ENCODE measurements at places on chromosomes 5 and 9.
A peak's percentile ranks its signal among the peaks of the same experiment; 100 is the strongest.

DNA sequence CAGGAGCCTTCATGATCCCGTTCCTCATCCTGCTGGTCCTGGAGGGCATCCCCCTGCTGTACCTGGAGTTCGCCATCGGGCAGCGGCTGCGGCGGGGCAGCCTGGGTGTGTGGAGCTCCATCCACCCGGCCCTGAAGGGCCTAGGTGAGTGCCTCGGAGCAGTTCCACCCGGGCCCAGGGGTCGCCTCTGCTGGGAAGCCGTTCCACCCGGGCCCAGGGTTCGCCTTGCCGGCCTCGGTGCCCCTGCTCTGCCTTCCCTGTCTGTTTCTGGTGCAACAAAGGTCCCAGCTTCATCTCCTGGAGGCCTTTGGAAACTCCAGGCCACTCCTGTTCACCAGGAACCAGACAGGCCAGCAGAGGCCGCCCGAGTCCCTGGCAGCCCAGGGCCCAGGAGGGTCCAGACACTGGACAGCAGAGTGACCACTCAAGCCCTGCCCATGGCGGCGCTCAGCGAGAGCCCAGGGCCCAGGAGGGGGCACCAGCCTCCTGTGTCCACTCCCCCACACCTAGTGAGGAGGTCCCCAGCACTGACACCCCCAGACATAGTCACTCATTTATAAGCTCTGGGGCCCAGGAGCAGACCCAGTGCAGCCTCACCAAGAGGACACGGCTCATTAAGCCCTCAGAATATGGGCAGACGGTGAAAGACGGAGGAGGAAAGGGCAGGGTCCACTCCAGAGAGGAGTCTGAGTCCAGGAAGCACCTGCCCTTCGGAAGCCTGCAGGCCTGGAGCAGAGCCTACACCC is 7.5 kb downstream of the SLC6A19 start:
- DNase-seq = no peak

DNA sequence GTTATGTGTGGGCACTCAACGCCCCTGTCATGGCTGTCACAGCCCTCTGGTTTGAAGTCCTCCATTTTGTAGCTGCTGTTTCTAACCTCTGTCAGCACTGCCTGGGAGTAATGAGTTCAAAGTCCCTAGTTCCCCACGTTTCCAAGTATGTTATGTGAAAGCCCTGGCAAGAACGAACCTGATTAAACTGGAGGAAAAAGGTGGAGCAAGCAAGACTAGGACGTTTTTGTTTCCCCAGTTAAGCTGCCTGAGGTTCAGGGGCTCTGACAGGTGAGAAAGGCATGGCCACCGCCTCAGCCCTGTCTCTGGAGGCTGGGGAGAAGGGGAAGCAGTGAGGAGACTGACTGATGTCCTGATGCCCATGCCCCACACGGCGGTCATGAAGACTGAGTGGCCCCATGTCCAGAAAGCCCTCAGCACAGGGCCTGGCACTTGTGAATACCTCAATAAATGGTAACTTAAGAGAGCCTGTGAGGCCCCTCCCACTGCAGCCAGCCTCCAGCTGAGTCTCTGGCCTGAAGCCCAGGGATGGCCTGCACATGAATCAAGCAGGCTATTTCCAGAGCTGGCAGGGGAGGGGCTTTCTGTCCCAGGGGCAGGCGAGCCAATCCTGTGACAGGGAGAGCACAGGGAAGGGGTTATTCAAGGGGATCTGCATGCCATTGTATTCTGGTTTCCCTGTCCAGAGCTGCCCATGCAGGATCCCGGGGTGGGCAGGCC is 61.8 kb downstream of the PFDN1 start:
- DNase-seq = no peak

DNA sequence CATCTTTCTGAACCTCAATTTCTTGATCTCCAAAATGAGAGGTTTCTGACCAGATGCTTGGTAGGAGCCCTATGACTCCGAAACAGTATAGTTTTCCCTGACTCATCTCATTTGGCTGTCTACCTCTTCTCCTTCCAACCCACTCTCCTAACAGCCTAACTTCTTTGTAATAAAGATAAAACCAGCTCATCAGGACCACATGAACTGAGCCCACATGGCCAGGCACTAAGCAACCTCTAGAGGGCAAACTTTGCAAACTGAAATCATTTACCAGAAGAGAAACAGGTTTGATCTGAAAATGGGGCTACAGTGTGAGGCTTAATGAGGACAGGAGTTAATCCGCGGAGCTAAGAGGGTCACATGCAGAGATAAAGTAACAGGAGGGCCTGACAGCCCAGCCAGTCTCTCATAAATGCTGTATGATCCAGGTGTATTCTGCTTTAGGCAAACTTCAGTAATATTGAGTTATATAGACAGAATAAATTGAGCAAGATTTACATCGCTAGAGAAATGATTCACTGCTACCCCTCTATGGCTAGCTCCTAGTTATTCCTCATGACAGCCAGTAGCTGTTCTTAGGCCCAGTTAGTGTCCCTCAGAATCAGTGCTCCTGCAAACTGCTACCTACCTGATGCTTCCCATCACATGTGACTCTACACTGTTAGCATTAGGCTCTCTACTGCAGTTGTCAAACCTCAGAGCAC is 64.6 kb downstream of the ABCA1 start:
- DNase-seq = peak; percentile 52

DNA sequence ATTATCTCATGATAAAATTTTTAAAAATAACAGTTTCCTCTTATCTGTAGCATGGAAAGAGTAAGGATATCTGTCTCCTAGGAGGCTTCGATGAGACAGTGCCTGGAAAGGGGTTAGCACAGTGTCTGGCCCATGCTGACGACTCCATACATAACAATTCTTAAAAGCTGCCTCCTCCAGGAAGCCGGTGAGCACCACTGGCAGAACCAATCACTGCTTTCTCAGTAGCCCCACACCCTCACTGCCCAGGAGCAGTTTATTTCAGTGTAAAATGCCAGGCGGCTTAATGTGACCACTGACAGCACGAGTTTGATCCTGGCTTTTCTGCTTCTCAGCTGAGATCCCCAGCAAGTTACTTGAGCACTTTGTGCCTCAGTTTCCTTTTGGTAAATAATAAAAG is 1.2 kb upstream of the NIPAL4 start:
- DNase-seq = no peak

DNA sequence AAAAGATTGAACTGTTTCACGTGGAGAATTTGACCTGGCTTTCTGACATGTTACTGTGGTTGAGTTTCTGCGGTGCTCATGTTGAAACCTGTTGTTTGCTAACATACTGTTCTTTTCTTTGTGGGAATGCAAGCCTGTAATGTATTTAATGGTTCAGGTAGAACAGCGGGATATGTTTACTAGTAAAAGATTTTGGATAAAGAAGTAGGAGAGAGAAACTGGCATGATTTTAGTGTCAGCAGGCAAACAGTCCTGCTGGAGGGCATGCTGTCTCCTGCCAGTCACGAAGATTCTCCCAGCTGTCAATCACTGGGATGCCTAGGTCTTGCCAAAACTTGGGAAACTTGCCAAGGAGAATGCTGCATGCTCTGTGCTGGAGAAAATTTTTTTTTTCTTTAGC is 263.5 kb downstream of the TAF11L14 start:
- DNase-seq = no peak

DNA sequence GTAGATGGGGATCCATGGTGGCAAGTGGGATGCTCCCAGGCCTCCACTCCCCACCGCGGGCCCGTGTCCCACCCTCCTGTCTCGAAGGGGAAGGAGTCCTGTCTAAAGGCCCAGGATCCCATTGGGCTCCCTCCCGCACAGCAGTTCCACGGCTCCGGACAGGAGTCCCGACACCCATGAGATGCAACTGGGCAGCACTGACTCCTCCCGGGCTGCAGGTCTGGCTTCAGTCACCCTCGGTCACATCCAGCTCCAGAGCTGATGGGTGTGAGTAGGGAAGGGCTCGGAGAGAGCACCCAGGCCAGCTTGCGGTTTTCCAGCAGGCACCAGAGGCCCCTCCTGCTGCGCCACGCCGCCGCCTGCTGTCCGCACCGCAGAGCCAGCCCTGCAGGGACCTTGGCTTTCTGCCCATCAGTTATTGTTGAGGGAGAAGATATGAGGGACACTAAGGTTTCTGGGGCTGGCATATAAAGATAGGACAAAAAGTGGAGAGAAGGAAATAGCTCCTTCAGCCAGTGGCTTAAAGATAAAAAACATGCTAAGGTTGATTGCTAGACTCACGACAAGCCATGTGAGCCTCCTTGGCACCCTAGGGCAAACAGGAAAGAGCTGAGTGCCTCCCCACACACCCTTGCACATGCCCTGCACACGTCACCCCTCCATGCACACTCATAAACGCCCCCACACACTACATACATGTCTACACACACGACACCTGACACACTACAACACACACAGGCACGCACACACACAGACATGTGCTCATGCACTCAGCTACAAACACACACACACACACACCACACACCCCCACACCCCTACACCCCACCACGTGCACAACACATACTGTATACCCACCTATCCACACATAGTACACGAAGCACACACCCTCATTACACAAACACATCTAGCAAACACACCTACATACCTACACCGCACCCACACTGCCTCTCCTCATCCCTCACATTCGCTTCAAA is 79.0 kb downstream of the AK8 start:
- no peak for DNase-seq

DNA sequence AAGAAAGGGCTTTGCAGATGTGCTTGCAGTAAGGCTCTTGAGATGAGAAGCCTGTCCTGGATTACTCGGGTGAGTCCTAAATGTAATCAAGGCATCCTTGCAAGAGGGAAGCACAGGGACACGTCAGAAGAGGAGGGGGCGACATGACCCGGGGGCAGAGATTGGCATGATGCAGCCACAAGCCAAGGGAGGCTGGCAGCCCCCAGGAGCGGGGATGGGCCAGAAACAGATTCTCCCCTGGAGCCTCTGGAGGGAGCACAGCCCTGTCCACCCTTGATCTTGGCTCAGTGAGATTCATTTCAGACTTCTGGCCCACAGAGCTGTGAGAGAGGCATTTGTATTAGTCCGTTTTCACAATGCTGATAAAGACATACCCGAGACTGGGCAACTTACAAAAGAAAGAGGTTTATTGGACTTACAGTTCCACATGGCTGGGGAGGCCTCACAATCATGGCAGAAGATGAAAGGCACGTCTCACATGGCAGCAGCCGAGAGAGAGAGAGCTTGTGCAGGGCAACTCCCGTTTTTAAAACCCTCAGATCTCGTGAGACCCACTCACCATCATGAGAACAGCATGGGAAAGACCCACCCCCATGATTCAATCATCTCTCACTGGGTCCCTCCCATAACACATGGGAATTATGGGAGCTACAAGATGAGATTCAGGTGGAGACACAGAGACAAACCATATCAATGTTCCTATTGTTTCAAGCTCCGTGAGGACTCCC is 76.1 kb downstream of the ADAMTS2 start:
- DNase-seq = no peak

GRCh38 chr9:99509900-99510535 is 287.9 kb downstream of the SEC61B start:
- DNase-seq = no peak

DNA sequence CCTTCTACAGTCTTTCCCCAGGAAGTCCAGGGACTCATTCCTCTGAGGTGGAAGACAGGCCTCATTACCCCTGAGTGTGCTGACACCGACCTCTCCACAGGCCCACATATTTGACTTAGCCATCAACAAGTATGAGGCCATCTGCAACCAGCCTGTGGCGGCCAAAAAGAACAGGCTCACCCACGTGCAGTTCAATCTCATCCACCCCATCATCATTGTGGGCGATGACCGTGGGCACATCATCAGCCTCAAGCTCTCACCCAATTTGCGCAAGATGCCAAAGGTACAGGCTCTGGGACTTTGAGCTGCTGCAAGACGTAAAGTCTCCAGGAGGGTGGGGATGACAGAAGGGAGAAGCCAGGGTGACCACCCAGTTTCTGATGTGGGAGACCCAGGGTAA is 5.6 kb downstream of the ENHO start:
- no peak for DNase-seq

- DNase-seq = no peak
Measured at GRCh38 chr9:129038109-129038852, 1.9 kb downstream of the MIGA2 start.

GRCh38 chr9:124730772-124731171 is 40.3 kb downstream of the NR6A1 start:
- no peak for DNase-seq

DNA sequence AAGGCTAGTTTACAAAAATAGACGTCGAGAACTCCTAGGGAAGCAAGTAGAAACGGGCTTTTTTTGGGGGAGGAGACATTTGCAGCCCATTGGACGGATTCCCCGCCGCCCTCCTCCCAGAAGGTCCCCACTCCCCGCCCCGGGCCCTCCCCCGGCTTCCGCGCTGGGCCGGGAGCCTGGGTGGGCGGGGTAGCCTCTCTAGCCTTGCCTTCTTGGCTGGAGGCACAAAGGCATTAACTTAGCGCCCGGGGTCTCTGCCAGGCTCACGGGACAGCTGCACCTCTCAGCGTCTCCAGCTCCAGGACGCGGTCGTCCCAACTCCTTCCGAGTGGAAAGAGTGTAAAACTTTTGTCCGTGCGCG is at the start of gene DMRTA1:
DMRTA1 (plus strand) TSS at position 236 of the 361 bp plus-strand sequence. CDS start 242 bp downstream, outside the sequence.
- no peak for DNase-seq

- no peak for DNase-seq
Measured at GRCh38 chr5:2155556-2155955, 272.8 kb upstream of the IRX4 start.

GRCh38 chr5:103743421-103743820 is 180.8 kb upstream of the NUDT12 start:
- DNase-seq = no peak

DNA sequence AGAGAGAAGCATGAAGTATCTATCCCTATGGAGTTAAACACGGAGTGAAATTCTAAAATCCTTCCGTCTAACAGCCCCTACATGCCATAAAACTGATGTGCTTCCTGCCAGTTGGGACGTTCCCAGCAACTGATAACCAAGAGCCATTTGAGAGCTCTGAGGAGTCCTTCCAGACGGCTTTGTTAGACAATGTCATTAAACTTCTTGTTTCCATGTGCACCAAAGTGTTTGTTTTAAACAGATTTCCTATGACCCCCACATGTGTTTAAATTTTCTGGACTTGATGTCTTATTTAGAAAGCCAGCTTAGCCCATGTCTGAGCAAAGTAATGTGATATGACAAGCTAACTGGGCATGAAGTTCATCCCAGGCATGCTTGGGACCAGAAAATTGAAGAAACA is 57.2 kb upstream of the LPAR1 start:
- DNase-seq = no peak

GRCh38 chr5:152688561-152689249 is 283.6 kb upstream of the NMUR2 start:
- no peak for DNase-seq

- DNase-seq = no peak
Measured at GRCh38 chr9:73083519-73083918, 68.1 kb upstream of the ANXA1 start.

- no peak for DNase-seq
Measured at GRCh38 chr5:98709681-98710080, 63.8 kb upstream of the RGMB start.

DNA sequence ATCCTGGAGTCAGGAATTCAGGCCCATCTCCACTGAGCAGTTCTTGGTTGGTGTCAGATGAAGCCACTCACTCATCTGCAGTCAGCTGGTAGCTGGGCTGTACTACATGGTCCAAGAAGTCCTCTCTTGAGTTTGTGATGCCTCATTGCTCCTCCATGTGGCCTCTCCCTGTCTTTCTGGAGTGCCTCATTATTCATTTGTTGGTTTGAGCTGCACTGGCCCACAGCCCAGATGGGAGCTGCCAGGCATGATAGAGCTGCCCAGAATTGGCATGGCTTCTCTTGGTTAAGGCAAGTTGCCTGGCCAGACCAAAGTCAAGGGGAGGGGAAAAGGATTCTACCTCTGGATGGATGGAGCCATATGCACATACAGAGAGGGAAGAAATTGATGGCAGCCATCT is 8.0 kb downstream of the PTCD2 start:
- no peak for DNase-seq

- no peak for DNase-seq
Measured at GRCh38 chr9:98226516-98226915, 28.9 kb downstream of the TBC1D2 start.
